ENCODE measurements at places on chromosomes 13 and 19.

DNA sequence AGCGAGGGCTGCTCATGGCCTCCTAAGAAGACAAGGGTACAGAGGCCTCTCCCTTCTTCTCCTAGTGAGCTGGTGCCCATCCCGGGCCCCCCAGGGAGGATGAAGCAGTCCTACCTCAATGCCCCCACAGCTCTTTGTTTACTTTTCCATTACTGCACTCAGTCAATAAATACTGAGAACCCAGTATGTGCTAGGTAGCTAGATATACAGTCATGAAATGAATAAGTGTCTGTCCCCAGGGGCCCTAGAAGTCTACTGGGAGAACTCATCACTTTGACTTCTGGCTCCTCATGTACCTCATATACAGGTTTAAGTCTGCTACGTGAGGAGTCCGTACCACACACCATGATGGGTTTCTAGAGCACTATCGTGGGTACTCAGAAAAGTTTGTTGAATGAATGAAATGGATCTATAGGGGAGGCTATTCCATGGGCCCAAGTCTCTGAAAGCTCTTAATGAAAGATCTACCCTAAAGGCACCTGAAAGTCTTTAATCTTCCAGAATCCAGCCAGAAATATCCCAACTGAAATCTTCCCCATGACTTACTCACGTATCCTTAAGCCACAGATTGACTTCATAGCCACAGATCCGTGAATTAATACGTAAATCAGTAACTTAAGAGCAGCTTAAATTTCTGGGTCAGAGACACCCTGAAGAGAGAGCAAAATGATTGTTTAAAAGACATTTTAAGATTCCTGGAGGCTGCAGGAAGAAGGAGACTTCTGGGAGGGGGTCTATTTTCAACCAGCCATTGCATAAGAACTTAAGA, 51.6 kb upstream of the POMP start:
- DNase-seq, result no peak

DNA sequence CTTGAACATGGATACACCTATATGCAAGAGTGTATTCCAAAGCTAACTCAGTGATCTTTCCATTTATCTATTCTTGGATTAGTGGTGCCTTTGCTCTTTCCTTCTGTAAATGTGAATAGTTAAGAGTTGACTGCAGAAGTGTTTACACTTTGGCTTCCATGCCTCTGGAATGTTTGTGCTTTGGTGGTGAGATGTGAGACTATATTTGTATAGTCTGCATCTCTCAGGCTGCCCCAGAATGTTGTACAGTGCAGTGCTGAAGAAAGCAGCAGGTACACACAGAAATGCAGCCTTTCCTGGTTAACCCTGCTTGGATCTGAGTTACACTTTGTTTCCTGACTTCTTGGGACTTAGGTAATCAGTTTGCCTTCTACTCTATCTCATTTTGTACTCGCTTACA, 90.2 kb downstream of the DNAJC15 start:
- DNase-seq, result no peak

DNA sequence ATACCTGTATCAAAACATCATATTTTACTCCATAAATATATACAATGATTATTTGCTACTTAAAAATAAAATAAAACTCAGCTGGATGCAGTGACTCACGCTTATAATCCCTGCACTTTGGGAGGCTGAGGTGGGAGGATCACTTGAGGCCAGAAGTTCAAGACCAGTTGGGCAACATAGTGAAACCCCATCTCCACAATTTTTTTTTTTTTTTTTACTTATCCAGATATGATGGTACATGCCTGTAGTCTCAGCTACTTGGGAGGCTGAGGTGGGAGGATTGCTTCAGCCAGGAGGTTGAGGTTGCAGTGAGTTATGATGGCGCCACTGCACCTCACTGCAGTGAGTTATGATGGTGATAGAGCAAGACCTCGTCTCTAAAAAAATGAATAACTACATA, 22.4 kb downstream of the POU2F2 start:
- no peak for DNase-seq

DNA sequence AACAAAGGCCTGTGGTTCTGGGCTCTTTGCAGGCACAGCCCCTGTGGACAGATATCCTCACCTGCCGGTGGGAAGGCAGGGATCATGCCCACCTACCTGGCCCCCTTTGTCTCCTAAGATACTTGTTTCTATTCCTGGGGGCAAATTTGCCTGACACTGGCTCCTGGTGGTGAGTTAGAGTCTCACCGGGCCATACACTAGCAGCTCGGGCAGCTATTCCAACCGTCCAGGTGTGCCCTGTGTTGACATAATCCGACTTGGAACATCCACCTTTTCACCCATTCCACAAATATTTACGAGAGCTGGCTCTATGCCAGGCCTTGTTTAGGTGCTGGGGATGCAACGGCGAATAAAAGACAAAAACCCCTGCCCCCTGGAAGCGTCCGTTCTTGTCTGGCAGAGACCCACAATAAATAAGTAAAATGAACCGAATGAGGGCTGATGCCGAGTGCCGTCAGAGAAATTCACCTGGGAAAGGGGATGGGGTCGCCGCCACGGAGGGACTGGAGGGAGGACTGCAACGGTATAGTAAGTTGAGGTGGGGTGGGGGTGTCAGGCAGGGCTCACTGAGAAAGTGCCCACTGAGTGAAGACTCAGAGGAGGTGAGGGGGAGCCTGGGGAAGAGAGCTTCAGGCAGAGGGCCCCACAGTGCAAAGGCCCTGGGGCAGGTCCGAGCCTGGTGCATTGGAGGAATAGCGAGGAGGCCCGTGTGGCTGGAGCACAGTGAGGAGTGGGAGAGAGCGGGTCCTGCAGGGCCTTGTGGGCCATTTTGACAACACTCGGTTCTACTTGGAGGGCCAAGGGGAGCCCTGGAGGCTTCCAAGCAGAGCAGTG, 43.2 kb upstream of the RANBP3 start:
- no peak for DNase-seq

- DNase-seq, result no peak
These were observed 97.1 kb downstream of the CYSLTR2 start for GRCh38 chr13:48750588-48751383.

- peak; percentile 72 for DNase-seq
These were observed 33.0 kb upstream of the ADGRE5 start for GRCh38 chr19:14347999-14348889.

GRCh38 chr13:113914333-113915011, 50.6 kb upstream of the GAS6 start:
- no peak for DNase-seq

DNA sequence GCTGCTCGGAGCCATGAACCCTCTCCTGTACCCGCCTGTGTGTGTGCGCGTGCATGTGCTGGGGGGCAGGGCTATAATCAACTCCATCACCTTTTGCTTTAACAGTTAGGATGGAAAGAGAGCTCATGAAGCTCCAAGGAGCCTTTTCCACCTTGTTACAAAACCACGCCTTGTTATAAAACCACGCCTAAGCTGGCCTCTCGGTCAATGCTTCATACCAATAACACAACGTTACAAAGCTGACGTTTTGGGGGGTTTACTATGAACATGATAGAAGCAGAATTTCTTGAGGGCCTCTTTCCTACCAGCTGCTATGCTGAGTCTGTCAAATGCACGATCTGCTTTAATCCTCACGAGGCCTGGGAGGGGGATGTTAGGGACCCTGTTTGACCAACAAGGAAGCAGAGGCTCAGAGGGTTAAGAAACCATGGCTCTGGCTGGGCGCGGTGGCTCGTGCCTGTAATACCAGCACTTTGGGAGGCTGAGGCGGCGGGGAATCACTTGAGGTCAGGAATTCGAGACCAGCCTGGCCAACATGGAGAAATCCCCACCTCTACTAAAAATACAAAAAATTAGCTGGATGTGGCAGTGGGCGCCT, 11.9 kb downstream of the CAPS start:
- no peak for DNase-seq

DNA sequence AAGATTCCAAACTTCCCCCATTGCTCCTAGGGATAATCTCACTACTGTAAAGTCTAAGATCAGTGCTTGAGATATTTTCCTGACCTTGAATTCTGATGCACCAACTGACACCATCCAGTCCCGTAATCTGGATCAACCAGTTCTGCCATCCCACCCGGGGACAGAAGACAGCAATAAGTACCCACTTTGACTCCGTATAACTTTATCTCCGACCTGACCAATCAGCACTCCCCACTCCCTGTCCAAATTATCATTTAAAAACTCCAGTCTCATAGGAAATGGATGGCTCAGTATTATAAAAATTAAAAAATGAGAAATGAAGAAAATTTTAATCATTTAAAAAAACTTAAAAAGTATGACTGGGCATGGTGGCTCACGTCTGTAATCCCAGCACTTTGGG, 61.4 kb upstream of the ABCC4 start:
- DNase-seq, result no peak

GRCh38 chr19:53772943-53773342, 51.2 kb downstream of the NLRP12 start:
- DNase-seq, result peak; percentile 39

DNA sequence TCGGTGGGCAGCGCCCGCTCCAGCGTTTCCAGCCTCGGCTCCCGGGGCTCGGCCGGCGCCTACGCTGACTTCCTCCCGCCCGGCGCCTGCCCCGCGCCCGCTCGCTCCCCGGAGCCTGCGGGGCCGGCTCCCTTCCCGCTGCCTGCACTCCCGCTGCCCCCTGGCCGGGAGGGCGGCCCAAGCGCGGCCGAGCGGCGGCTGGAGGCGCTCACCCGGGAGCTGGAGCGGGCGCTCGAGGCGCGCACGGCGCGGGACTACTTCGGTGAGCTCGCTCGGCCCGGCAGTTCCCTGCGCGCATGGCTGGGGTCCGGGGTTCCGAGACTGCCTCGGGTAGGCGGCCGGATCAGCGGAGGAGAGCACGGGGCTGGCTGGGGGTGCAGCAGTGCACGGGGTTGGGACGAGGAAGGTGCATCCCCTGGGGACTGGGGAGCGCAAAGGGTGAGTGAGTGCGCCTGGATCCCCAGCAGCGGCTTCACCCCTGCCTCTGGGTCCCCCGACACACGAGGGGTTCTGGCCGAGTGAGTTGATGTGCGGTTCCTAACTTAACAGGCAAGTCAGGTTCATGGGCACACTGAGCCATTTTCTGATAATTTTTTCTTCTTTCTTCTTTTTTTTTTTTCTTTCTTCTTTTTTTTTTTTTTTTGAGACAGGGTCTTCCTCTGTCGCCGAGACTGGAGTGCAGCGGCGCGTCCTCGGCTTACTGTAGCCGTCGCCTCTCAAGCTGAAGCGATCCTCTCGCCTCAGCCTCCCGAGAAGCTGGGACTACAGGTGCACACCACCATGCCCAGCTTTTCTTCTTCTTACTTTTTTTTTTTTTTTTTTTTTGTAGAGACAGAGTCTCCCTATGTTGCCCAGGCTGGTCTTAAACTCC, 1.1 kb downstream of the WTIP start:
- DNase-seq, result no peak

- peak; percentile 58 for DNase-seq
These were observed 20.1 kb downstream of the SH3GL1 start for GRCh38 chr19:4380254-4380727.

DNA sequence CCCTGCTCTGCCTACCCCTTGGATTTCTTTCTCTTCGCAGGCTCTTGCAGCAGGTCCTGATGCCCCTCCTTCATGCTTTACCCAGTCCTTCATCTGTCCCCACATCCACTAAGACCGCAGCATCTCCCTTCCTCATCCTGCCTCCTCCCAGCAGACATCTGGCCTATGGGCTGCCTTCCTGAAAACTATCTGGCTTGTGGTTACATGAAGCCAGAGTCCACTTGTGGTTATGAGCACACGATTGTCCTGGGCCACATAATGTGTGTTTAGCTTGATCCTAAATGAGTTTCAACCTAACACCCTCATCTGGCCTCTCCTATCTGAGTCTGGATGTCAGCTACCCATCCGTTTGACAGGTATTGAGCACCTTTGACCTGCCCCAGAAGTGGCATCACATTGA, 5.5 kb upstream of the ZNF175 start:
- DNase-seq, result no peak

DNA sequence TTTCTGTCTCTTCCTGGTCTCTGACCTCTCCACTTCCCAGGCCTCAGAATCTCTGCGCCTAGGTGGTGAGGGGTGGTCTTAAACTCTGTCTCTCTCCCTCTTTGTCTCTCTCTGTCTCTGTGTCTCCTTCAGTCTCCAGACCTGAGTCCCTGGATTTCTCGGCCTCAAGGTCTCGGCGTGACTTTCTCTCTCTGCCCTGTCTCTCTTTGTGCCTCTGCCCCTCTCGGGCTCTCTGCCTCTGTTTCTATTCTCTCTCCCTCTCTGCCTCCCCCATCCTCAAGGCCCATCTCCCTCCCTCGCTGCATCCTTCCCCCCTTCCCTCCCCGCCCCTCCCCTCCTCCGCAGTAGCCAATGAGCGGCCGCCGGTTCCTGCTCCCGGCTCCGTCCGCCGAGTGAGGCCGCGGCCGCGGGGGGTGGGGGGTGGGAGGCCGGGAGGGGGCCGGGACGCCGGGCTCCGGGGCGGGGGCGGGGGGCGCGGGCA, at the start of gene CACNG7:
Gene CACNG7 (plus strand): TSS at position 344 of the 481 bp plus-strand sequence. CDS start 3,554 bp downstream, outside the sequence.
- DNase-seq, result no peak

GRCh38 chr13:26386026-26386425, 132.1 kb downstream of the CDK8 start:
- no peak for DNase-seq

GRCh38 chr19:8552810-8553209, 24.4 kb downstream of the MYO1F start:
- no peak for DNase-seq

GRCh38 chr13:23621316-23621645, 51.1 kb downstream of the TNFRSF19 start:
- peak; percentile 6 for DNase-seq

- no peak for DNase-seq
These were observed 11.2 kb upstream of the ATG4D start for GRCh38 chr19:10532457-10532856.

GRCh38 chr19:21317821-21318220, 11.4 kb downstream of the ZNF708 start:
- DNase-seq, result no peak

DNA sequence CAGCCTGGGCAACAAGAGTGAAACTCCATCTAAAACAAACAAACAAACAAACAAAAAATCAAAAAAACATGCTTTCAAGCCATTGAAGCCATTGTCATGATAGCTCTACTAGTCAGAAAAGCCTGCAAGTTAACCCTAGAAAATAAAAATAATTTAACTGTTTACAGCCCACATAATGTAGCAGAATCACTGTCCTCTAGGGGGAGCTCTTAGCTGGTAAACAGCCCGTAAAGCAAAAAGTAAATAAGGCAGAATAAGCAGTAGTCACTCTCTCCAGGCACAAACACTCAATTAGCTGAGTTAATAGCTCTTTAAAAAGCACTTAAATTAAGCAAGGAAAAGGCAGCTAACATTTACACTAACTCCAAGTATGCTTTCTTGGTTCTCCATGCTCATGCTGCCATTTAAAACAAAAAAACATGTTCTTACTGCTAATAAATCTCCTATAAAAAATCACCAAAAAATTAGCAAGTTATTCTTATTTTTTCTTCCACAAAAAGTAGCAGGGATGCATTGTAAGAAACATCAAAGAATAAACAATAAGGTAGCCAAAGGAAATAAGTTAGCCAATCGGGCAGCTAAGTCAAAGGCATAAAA, 11.3 kb downstream of the LILRB4 start:
- no peak for DNase-seq

DNA sequence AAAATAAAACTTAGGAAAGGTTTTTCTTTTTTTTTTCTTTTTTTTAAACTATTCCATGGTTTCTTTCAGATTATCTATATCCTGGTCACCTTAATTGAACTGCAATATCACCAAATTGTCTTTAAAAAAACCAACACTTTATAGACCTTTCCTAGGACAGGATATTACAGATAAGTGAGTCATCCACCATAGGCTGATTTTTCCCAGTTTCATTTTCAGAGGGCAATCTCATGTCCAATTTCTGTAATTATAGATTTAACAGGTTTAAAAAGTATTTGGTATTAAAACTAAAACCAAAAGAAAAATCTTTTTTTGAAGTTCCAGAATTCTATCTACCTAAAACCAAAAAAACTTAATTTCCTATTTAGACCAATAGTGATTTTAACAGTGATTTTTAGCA, 13.2 kb downstream of the SPART start:
- DNase-seq, result no peak

- peak; percentile 94 for DNase-seq
These were observed 1.4 kb upstream of the ICAM1 start for GRCh38 chr19:10269333-10270179.

Data from activated CD4-positive, alpha-beta T cell treated with anti-CD3 and anti-CD28 coated beads, Interleukin-2, amount 50 U/mL, for 48 hours (primary cell).